Endothelial cell of umbilical vein (primary cell): ENCODE measurements at places on chromosomes 11 and 22. TPM values are rescaled to one million over a fixed set of nuclear protein-coding genes. Genes with fewer than 3 reads are reported as not detected.
A peak's percentile ranks its signal among the peaks of the same experiment; 100 is the strongest.

DNA sequence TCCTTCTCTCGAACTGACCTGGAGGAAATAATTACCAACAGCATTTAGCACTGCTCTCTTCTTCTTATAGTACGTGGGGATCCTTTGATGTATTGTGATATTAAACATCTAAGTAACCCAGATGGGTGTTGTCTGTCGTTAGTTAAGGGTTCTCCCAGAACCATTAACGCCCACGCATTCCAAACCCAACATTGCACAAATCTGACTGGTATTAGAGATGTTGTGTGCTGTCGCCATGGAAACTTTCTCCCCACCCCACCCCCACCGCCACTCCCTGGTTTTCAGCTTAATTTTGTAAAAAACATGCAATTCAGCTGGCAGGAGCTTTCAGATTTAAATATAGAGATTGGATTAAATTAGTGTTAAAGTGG is 1495.2 kb downstream of the TBC1D22A start:
- DNase-seq: no peak

DNA sequence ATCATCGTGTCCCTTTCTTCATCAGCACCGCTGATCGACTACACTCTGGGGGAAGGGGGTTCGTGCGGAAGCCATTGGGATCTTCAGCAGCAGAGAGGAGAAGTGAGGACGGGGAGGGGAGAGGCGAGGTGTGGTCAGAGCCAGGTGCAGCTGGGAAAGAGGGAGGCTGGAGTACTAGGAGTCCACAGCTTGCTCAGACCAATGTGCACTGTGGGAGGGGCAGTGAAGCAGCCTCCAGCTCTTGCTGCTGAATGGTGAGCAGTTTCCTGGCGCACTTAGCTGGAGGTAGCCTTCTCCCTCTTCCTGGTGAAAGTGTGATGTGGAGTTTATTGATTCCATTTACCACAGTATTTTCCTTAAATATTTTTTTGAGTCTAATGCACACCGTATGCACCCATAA is 99.0 kb upstream of the NECTIN1 start:
- no peak for DNase-seq

C11orf87 gene
- polyA plus RNA-seq: not detected in 2 replicates

DNA sequence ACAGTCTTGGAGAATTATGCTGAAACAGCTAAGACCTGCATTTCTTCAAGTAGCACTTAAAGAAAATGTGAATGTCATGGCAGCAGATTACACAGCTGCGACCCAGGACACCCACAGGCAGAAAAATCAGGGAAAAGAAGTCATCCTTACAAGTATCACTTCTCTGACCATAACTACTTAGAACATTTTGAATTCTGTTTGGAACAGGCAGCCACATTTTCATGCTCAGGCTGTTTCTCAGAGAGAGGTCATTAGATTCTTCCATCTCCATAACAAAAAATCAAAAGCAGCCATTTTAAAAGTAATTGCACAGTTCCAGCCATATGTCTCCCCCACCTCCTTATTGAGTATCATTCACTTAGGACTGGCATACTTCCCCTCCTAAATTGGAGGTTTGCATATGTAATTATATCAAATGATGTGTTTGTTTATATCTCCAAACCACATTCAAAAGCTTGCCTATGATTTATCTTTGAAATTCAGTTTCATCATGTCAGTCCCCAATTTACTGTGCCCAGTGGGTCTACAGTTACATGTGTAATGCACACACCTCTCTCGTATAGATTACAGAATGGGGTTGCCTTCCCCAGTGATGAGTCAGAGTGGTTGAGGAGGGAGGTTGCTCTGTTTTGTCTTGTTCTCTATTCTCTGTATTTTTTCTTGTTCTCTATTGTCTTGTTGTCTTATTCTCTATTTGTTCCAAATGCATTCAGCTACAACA is 276.5 kb upstream of the MTNR1B start:
- no peak for DNase-seq

DNA sequence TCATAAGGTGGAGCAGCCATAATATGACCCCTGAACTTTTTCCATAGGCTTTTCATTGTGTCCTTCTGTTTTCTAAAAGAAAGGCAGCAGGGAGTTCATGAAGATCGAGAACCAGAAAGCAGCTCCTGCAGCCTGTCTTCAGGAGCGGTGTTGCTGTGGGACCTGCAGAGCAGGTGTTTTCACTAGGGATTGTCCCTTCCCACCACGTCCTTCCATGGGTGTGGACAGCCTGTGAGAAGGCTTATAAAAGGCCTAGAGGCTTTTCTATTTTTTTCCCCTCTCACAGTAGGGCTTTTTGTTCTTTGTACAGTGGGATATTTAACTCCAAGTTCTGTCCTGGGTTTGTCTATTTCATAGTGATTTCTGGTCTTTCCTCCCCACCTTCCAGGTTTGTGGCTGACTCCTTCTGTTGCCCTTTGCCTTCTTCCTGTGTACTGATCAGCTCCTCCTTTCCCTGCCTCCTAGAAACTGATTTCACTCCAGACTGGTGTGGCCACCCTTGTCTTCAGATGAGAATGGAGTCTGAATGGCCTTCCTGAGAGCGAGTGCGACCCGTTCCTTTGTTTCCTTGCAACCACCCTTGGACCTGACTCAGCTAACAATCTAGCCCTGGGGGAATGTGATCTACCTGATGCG is 10.1 kb downstream of the MRPL16 start:
- DNase-seq: no peak

NRGN gene
- 29.1 and 31.5 TPM in 2 replicates for polyA plus RNA-seq

DNA sequence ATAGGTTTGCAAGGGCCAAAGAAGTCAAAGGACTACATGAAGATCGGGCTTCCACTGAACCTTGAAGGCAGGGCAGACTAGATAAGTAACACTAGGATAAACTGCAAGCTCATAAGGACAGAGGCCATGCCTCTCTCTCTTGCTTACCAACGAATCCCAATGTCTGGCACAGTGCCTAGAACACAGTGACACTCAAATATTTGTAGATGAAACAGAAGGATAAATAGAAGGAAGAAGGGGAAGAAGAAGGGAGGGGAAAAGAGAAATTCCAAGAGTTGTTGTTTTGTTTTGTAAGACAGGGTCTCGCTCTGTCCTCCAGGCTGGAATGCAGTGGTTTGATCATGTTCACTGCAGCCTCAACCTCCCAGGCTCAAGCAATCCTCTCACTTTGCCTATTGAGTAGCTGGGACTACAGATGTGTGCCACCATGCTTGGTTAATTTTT is 26.9 kb downstream of the SIK3 start:
- DNase-seq: peak; percentile 38

GRCh38 chr22:40258017-40258416 is 80.3 kb downstream of the TNRC6B start:
- DNase-seq: no peak

GRCh38 chr11:119115484-119116234 is 5.7 kb upstream of the HINFP start:
- no peak for DNase-seq

MMP12 gene
- not detected in 2 replicates for polyA plus RNA-seq

HPX gene
- 1.5 and 1.6 TPM in 2 replicates for polyA plus RNA-seq

ZBTB16 gene
- polyA plus RNA-seq: 9.8 and 16.7 TPM in 2 replicates

- DNase-seq: no peak
Measured at GRCh38 chr11:133649040-133649439, 116.7 kb upstream of the OPCML start.

GRCh38 chr11:70650075-70650909 is 252.0 kb downstream of the CTTN start:
- DNase-seq: peak; percentile 30

GRCh38 chr11:114326776-114327175 is 30.6 kb downstream of the NNMT start:
- DNase-seq: no peak

- DNase-seq: no peak
Measured at GRCh38 chr11:120216426-120217102, 5.7 kb downstream of the OAF start.

TTC12 gene
- polyA plus RNA-seq: 2.5 and 2.9 TPM in 2 replicates

HEPN1 gene
- polyA plus RNA-seq: not detected in 2 replicates

GRCh38 chr11:27022659-27023251 is 17.9 kb upstream of the BBOX1 start:
- DNase-seq: no peak
